ENCODE measurements at places on chromosomes 2 and 18. TPM values are rescaled to one million over a fixed set of nuclear protein-coding genes. Genes with fewer than 3 reads are reported as not detected.

DNA sequence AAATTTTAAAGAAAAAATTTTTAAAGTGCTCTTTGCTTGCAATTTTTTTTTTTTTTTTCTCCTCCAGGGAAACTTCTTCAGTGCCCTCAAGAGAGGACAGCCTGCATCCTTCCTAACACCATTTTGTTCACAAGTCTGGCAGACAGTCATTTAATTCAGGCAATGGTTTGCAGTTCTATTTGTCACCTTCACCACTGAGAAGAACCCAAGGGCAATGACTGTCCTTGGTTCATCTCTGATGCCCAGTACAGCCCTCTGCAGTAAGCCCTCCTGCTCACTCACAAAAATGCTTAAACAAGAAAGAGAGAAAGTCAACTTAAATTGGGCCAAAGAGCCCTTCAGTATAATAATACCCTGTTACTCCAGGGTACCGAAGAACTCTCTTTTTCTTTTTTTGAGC is 52.4 kb downstream of the TGFA start:
- no peak for DNase-seq

DNA sequence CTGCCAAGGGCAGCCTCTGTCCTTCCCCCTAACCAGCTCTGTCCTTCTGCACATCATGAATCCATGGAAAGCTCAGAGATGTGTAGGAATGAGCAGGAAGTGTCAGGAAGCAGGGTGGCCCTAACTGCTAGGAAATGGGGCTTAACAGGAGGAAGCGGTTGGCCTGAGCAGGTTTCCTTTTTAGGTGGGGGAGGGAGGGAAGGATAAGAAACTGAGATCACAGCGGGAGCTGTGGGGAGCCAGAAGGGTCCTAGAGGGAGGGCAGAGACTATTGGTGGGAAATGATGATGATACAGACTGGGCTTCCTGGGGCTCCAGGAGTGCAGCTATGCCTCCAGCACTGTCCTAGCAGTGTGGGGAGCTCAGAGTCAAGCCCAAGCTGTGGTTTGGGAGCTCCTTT is 182.0 kb downstream of the SH3BP4 start:
- no peak for DNase-seq

GRCh38 chr2:236081171-236081570 is 87.0 kb downstream of the GBX2 start:
- no peak for DNase-seq

GRCh38 chr2:230823264-230823964 is 41.3 kb upstream of the ITM2C start:
- no peak for DNase-seq

GRCh38 chr18:26556573-26556972 is 8.2 kb upstream of the KCTD1 start:
- DNase-seq: no peak

DNA sequence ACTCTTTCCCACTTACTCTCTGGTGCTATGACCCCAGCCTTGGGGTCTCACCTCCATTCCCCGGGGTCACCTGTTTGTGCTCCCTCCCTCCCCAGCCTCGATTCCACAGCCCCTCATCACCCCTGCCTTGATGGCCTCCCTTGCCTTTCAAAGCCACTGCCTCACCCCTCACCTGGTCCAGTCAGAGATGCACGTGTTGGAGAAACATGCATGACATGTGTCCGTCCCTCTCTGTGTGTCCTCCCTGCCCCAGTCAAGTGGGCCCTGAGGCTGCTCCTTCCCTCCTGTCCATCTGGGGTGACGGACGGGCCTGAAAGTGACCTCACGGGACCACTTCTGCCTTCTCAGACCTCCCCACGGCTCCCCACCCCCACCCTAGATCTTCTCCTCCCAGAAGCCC is 82.3 kb upstream of the TWIST2 start:
- no peak for DNase-seq

DNA sequence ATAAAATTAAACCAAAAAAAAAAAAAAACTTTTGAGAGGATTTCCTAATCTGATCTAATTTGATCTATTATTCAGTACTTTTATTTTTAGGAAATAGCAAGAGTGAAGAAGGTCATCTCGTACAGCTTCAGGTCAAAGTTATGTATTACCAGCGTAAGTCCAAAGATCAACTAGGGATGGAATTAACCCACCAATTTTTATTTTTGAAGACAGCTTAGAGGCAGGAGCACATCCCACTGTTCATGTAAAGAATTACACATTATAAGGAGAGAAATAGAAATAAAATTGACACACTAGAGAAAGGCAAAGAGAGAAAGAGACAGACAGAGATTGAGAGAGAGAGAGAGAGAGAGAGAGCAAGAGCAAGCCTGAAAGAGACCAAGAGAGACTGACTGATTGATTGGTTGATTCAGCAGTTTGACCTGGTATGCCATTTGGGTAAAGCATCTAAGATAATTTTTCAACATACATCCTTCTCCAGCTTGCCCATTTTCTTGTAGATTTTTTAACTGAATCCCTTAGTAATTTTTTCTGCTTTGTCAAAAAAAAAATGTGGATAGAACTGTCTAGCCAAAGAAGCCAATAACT is 25.1 kb downstream of the DOCK10 start:
- DNase-seq: no peak

Gene TSPYL6
- total RNA-seq: not detected

Gene HOXD12
- 0.17 TPM for total RNA-seq

Gene CIDEA
- total RNA-seq: 0.23 TPM

Gene TCF23
- total RNA-seq: 0.14 TPM

Gene GALNT13
- 8.8 TPM for total RNA-seq

Gene ITGAV
- 27.7 TPM for total RNA-seq

Gene CXCR1
- not detected for total RNA-seq

Gene SLC9A4
- 0.11 TPM for total RNA-seq

Gene AGXT
- total RNA-seq: 0.16 TPM

Gene TP53I3
- 33.1 TPM for total RNA-seq

Gene PIEZO2
- 10.7 TPM for total RNA-seq

Gene KIAA2012
- total RNA-seq: not detected

Gene ABCG8
- total RNA-seq: 0.25 TPM

Gene VWC2L
- not detected for total RNA-seq
